NCI-H1092 treated with DMSO at 0.1 percent for 48 hours (cell line): ENCODE measurements at places on chromosomes 16 and 17.

- no peak for DNase-seq
Observed at GRCh38 chr17:35241520-35241919, 1.4 kb upstream of the SLFN5 start.

DNA sequence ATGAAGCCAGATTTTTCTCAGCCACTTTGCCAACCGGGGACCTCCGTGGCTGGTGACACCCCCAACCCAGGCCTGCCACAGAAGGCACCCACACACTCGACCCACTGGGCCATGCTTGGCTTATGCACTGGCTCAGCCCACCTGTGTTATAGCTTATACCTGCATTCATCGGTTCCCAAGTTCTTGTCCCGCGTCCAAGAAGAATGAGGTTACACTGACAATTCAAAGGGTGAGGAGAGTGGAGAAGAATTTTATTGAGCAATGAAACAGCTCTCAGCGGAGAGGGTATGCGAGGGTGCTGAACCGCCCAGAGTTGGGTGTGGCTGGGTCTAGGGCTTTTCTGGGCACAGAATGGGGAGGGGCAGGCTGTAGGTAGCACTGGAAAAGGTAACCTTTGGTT is 22.2 kb upstream of the CDH15 start:
- no peak for DNase-seq

GRCh38 chr16:15672514-15673167 is 22.6 kb downstream of the NDE1 start:
- DNase-seq, result no peak

GRCh38 chr17:50828508-50829170 is 6.7 kb upstream of the WFIKKN2 start:
- DNase-seq, result no peak

DNA sequence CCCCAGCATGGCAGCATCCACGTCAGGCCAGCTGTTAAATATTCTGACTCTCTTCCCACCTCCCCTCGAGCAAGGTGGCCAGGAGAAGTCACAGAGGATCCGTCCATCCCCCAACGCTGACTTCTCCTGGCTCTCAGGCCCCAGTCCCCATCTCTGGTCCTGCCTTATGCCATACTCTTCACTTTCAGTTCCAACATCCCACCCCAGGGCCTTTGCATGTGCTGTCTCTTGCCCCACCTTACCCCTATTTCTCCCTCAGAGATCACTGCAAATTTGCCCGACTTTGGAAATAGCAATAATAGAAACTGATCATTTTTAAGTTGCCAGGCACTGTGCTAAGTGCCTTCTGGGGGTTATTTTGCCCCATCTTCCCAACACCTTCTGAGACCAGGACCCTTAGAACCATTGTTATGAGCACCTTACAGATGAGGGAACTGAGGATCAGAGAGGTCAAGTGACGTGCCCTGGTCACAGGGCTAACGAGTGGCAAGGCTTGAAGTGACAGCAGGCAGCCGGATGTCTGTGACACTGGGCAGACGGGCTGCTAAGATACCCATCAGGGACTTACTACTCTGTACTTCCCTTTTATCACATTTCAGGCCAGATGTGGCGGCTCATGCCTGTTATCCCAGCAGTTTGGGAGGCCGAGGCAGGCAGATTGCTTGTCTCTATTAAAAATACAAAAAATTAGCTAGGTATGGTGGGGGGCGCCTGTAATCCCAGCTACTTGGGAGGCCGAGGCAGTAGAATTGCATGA is 17.7 kb downstream of the HID1 start:
- DNase-seq, result no peak

DNA sequence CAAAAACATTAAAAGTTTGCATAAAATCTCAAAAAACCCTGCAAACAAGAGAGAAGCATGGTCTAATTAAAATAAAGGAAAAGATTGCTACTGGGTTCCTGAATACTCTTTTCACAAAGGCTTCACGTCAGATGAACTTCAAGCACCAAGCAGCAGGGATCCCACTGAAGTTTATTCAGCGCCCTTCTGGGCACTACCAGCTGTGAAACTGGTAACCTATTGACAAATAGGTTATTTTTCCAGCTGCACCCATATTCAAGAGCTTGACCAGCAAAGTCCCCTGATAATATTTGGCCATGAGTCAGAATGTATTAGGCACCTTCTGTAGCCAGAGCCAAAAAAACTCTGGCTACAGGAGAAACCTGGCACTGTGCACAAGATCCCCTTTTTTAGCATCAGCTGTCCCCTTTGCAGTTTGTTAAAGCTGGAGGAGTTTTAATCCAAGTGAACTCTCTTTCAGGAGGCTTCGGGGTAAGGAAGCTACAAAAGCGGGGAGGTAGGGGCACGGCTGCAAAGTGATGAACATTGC is 60.3 kb downstream of the GRIN2A start:
- no peak for DNase-seq

GRCh38 chr17:48756830-48757251 is 28.3 kb upstream of the HOXB13 start:
- DNase-seq, result peak; percentile 76

GRCh38 chr16:4260360-4260759 is 12.5 kb downstream of the TFAP4 start:
- DNase-seq, result peak; percentile 57

DNA sequence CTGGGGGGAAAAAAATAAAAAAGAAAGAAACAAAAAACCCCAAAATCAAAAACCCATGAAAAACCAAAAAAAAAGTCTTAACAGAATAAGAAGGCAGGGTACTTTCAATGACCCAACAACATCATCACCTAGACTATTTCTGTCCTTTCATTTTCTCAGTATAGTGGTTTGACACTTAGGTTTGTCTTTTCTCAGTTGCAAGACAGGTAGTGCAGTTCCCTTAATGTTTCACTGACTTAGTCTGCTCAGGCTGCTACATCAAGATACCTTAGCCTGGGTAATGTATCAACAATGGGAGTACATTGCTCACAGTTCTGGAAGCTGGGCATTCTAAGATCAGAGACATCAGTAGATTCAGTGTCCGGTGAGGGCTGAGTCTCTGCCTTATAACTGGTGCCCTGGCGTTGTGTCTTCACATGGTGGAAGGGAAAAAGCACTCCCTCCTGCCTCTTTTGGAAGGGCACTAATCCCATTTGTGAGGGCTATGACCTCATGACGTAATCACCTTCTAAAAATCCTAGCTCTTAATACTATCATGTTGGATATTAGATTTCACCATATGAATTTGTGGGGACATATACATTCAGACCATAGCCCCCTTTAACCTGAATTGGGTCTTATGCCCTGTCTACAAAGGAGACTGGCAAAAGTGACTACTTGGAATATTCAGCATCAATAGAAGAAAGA is 362.3 kb upstream of the RBFOX1 start:
- no peak for DNase-seq

GRCh38 chr16:79508294-79508693 is 92.2 kb downstream of the MAF start:
- no peak for DNase-seq

DNA sequence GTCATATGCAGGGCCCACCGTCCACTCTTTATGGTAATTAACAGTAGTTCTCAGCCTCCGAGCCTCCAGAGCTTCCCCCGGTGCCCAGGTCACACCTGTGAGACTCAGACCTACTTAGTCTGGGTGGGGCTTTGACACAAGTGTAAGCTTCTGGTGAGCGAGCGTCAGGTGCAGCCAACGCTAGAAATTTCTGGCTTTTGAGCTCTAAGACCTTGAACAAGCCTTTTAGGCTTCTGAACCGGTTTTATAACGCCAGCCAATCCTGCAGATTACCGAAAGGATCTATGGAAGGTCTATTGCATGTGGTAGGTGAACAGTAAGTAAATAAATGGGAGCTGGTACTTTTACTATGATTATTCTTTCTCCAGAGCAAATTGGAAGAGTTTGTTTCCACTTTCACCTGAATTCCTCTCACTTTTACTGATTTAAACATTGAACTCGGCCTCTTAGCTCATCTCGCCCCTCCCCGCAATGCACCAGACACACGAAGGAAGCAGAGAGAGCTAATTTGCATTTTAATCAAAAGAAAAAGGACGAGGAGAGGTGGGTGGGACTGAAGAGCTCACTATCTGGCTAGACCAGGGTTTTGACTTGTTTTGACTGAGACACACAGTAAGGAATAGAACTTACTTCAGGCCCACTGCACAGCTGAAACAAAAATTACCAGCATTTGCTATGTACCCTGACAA is 47.1 kb downstream of the ABAT start:
- DNase-seq, result peak; percentile 38

DNA sequence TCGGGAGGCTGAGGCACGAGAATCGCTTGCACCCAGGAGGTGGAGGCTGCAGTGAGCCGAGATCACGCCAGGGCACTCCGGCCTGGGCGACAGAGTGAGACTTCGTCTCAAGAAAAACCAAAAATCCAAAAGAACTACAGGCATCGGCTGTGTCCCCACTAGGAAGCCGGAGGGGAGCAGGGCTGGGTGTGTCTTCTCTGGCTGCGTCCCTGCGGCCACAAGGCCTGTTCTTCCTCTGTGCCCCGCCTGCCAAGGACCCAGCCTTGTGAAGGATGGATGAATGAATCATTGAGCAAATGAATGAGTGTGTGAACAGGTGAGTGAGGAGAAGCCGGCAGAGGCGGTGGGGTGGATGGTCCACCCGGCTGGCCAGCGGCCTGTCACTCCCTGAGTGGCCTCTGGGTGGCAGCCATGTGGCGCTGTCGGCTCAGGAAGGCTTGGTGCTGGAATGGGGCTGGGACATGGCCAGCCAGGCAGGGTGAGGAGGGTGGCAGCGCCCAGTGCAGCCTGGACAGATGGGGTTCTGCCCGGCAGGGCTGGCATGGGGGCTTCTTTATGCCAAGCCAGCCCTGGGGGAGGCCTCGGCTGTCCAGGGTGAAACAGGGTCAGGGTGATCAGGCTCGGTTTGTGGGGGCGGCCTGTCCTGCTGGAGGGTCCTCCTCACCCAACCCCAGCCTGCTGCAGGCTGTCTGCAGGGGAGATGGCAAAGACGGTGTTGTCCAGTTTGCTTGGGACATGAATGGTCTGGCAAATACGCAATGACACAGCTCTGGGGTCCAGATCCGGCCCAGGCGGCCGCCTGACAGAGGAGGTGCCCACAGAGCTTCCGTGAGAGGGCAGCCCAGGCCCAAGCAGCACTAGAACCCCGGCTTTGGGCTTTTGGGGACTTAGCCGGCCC is 21.7 kb downstream of the SLC25A10 start:
- DNase-seq, result peak; percentile 61

GRCh38 chr17:60345233-60345632 is 46.7 kb downstream of the USP32 start:
- no peak for DNase-seq

DNA sequence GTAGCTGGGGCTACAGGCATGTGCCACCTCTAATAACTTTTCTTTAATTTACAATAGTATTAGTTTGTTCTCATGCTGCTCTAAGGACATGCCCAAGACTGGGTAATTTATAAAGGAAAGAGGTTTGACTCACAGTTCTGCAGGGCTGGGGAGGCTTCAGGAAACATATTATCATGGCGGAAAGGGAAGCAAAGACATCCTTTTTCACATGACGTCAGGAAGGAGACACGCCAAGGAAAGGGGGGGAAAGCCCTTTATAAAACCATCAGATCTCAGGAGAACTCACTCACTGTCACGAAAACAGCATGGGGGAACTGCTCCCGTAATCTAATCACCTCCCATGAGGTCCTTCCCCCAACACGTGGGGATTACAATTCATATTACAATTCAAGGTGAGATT is 18.3 kb downstream of the IL4R start:
- no peak for DNase-seq
